ENCODE measurements at places on chromosomes 16 and 17.

GRCh38 chr17:69858460-69858859, 216.6 kb upstream of the KCNJ16 start:
- no peak for DNase-seq

DNA sequence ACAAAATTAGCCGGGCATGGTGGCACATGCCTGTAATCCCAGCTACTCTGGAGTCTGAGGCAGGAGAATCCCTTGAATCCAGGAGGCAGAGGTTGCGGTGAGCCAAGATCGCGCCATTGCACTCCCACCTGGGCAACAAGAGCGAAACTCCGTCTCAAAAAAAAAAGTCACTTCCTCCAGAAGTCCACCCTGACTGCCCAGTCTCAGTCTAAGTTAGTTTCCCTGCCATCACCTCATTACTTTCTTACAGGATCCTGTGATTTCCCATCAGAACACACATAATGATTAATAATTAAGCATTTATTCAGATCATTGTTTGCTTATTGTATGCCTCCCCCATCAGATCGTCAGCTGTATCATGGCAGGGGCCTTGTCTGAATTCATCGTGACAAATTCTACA, 31.6 kb downstream of the ABCC3 start:
- DNase-seq, result no peak

- DNase-seq, result peak; percentile 46
These were observed 155.6 kb downstream of the SNX11 start for GRCh38 chr17:48262982-48263730.

DNA sequence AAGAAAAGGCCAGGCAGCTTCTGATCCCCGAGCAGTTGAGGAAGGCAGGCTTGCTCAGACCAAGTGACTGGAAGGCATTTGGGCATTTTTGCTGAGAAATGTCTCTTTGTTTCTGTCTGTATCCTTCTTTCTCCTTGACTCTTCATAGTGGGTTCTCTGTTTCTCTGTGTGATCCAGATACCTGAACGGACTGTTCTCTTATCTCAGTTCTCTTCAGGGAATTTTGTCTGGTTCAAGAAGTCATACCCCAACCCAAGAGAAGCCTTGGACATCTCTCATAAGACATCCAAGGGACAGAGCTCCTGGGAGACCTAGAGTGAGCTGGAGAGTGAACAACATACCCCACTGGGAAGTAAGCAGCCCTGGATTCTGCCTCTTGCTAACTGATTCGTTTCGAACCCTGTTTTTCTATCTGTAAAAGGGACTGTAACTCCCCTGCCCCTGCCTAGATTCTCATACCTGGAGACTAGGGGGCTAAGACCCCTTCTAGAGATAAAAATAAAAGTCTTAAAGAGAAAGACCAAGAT, 541 bp downstream of the CCL3 start:
- no peak for DNase-seq

GRCh38 chr17:47643116-47643515, 6.6 kb upstream of the KPNB1 start:
- no peak for DNase-seq

DNA sequence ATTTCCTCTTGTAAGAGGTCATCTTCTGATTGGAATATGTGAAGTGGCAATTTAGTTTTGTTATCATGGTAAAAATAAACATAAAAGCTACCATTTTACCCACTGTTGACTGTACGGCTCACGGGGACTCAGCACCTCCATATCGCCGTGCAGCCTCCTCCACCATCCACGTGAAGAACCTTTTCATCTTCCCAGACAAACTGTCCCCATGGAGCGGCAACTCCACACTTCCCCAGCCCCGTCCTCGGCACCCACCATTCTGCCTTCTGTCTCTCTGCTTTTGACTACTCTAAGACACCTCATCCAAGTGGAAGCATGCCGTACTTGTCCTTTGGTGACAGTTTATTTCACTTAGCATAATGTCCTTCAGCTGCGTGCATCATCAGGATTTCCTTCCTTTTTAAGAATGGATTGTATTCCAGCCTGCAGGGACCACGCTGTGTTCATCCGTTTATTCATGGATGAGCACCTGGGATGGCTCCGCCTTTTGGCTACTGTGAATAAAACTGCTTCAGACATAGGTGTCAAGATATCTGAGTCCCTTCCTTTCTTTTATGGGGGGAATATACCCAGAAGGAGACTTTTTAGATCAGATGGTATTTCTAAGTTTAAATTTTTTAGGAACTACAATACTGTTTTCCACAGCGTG, 14.3 kb downstream of the FBXO31 start:
- DNase-seq, result no peak

DNA sequence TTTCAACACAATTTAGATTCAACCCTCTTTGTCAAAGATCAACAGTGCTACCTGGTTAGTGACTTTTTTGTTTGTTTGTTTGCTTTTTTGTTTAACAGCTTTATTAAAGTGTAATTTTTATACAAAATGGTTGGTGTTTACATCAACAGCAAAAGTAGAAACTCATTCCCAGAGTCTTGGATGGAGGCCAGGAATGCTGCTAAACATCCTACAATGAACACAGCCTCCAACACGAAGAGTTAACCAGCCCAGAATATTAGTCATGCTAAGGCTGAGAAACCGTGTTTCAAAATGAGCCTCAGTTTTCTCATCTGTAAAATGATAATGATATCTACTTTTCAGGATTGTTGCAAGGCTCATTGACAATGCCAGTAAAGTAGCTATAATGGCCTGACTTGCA, 211.0 kb upstream of the MAF start:
- no peak for DNase-seq

DNA sequence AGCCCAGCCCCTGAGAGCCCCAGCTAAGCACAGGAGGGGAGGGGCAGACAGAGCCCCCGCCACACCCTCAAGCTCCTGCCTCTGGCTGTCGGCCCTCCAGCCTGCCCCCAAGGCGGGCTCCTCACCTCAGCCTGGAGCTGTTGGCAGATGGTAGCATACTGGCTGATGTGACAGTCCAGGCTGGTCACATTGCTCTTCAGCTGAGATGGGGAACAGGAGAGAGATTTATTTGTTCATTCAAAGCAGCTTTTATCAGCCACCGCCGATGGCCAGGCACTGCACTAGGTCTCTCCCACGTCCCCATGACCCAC, 14.8 kb downstream of the KIF18B start:
- no peak for DNase-seq

DNA sequence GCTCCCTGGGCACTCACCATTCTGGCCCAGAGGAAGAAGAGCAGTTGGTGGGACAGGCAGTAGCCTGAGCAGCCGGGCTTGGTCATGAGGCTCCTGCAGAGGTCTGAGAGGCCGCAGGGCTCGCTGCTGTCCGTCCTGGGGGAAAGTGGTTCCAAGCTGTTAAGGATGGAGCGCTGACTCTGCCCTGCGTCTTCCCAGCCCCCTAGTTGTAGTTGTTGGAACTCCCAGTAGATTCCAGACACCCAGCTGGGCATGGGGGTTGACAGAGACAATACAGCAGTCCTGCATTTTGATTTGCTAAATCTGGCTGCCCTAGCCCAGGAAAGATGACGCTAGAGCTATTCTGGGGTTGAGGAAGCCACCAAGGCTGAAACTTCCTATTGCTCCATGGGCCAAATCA, 7.3 kb downstream of the C16orf89 start:
- peak; percentile 55 for DNase-seq

DNA sequence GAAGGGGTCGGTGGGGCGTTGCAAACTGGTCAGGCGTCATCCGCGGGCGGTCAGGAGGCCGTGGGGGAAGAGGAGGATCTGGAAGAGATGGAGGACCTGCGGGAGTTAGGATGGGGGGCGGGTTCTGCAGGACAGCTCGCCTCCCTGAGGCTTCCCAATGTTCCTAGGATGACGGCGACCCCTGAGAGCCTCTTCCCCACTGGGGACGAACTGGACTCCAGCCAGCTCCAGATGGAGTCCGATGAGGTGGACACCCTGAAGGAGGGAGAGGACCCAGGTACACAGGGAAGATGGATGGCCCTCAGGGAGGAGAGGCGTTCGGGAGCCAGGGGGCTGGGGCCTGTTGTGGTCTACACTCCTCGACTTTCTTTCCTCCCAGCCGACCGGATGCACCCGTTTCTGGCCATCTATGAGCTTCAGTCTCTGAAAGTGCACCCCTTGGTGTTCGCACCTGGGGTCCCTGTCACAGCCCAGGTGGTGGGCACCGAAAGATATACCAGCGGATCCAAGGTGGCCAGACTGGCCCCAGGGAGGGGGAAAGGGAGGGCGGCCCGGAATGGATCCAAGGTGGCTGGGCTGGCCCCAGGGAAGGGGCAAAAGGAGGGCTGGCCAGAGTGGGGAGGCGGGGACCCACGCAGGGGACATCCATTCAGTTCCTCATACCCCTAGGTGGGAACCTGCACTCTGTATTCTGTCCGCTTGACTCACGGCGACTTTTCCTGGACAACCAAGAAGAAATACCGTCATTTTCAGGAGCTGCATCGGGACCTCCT, 839 bp downstream of the PLD2 start:
- DNase-seq, result no peak

GRCh38 chr17:5164436-5164835, 27.2 kb downstream of the ZNF594 start:
- DNase-seq, result peak; percentile 43

DNA sequence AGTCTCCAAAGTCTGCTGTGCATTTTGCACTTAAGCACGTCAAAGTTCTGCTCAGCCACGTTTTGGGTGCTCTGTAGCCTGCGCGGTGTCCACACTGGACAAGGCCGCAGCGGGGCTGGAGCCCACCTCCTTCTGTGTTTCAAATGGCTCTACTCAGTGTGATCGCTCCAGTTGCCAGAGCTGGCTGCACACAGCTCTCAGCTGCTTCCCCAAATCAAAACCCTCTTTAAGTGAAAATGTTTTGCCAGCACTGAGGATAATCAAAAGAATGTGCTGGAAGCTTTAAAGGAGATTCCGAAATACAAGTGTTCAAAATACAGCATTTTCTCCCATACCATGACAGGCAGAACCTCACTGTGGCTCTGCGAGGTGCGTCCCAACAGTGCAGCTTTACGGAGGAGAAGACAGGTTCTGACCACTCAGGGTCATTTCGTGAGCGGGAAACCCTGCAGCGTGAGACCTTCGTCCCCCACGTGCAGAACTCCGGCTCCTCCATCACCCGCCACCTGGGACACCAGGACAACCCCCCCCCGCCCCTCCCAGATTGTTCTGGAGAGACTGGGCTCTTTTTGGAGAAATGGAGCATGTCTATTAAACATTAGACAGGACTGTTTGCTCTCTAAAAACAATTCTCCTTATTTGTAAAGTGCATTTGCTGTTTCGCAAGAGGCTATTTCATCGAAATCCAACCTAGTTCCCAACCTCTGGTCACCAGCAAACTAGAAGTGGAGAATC, 16.6 kb downstream of the TBC1D16 start:
- DNase-seq, result no peak

DNA sequence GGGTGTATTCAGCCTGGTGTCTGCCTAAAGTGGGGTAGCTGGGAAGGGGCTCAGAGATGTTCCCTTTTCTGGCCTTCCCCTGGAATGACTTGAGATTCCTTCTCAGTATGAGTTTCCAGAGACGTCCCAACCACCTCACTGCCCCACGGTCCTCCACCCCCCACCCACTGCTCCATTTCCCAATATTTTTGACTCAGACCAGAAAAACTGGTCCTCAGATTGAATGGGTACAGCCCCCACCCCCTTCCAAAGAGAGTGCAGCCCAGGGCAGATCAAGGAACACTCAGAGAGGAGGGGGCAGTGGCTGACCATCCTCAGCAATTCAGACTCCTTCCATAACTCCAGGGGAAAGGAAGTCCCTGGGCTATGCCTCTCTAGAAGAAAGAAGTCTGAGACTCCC, 3.2 kb downstream of the ACLY start:
- no peak for DNase-seq

DNA sequence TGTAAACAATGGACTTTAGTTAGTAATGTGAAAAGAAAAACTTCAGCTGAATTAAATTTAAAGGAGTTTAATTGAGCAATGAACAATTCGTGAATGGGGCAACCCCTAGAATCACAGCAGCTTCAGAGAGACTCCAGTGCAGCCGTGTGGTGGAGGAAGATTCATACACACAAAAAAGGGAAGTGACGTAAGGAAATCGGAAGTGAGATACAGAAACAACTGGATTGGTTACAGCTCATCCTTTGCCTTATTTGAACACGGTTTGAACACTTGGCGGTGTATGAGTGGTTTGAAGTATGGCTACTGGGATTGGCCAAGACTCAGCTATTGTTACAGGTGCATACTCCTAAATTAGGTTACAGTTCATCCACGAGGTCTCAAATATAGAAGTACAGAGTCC, 460.4 kb upstream of the ASIC2 start:
- no peak for DNase-seq

GRCh38 chr17:81576621-81577277, 24.6 kb upstream of the FAAP100 start:
- peak; percentile 47 for DNase-seq

- peak; percentile 15 for DNase-seq
These were observed 2.6 kb downstream of the KAT2A start for GRCh38 chr17:42118545-42118944.

DNA sequence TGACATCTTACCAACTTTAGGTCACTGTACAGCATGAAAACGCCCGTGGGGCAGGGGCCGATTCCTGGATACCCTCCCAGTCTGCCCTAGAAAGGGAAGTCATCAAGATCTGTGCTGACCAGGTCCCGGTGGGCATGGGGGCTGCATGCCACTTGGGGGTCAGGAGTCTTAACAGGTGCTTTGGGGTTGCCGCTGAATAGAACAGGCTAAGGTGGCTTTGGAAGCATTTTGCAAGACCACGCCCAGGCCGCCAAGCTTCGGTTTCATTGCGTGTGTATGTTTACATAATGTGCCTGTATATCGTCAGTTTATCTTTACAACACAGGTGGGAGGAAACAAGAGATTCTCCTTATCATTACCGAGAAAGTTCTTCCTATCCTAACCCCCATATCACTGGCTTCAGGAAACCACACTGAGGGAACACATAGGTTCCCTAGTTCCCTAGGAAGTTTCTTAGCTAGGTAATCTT, 13.3 kb upstream of the USP36 start:
- no peak for DNase-seq

GRCh38 chr17:80043963-80044362, 7.5 kb downstream of the CCDC40 start:
- no peak for DNase-seq

DNA sequence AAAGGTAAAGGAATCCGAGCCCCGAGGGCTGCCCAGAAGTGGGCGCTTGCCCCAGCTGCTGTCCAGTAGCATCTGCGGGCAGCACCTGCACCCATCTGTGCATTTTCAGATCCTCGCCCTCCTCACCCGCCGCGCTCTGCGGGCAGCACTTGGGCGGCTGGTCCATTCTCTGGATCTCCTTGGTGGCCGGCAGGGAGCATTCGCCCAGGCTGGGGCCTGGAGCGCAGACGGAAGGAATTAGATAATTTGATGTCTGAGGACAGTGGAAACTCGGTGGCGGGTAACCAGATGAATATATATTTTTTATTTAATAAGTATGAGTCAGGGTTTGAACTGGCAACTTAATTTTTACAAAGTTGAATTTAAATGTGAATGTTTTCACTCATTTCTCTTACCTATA, 88.5 kb downstream of the NPIPB11 start:
- peak; percentile 8 for DNase-seq

- peak; percentile 73 for DNase-seq
These were observed 8.4 kb upstream of the SHCBP1 start for GRCh38 chr16:46629331-46630219.

- no peak for DNase-seq
These were observed 15.9 kb downstream of the XPO6 start for GRCh38 chr16:28195859-28196258.

- no peak for DNase-seq
These were observed 60.4 kb upstream of the MMP2 start for GRCh38 chr16:55418586-55418985.

GRCh38 chr16:75402821-75403475, 30.4 kb downstream of the CFDP1 start:
- DNase-seq, result peak; percentile 65

Data from A673 (cell line).